Neuronal stem cell (in vitro differentiated cells): ENCODE measurements at places on chromosomes 5 and 9.
A peak's percentile ranks its signal among the peaks of the same experiment; 100 is the strongest.

GRCh38 chr5:138140268-138140667 is 1.0 kb upstream of the NME5 start:
- DNase-seq = no peak

GRCh38 chr9:123695386-123695785 is 234.5 kb downstream of the DENND1A start:
- DNase-seq = no peak

DNA sequence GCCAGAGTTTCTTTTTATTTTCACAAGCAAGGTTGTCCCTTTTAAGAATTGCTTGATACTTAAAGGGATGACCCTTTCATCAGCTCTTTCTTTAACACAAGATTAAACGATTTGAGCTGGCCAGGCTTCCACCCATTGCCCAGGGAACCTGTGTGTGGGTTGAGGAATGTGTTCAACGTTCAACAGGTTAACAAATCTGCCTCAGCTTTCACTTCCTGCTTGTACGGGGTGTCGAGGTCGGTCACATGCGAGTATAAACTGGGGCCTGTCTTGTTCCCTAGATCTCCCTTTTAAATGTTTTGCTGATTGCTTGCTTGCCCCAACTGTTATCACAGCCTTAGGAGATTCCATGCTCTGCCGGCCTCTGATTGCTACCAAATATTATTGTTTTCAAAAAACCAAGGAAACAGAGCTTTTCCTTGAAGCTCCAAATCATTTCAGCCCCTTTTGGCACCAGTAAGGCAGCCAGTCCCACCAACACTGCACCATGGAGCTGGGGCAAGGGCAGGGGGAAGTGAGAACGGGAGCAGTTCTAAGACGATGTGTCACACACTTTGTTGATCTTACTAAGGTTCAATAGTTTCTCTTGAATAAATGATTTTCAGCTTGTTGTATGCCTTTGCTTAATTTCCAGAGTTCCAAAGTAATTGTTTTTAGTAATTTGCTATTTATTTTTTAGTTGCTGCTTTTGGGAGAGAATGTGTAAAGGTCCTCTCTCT is 10.7 kb upstream of the CLK4 start:
- no peak for DNase-seq

GRCh38 chr5:43369651-43370050 is 42.5 kb downstream of the CCL28 start:
- no peak for DNase-seq

DNA sequence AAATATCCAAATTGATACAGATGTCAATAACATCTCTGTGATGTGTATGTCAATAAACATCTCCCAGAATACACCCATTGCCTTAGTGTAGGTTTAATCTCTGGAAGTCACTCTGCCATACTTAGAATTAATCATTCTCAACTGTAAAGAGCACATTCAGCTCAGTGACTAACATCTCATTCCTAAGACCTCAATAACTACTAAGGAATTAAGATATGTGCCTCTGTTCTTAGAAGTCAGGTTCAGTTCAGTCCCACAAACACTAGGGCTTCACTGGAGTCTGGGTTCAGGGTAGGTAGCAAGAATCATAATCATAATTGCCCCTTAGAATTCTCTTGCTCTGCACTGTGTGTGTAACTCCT is 31.7 kb downstream of the UGCG start:
- DNase-seq = no peak

- peak; percentile 78 for DNase-seq
These were observed 31.4 kb downstream of the ANXA6 start for GRCh38 chr5:151126199-151126645.

GRCh38 chr9:89613912-89614892 is 9.4 kb downstream of the GADD45G start:
- no peak for DNase-seq

- no peak for DNase-seq
These were observed 157.8 kb downstream of the TLE1 start for GRCh38 chr9:81531511-81531910.

GRCh38 chr5:83471405-83472212 is at the start of gene VCAN:
Gene VCAN (plus strand): TSS chr5:83471744. CDS start chr5:83483519, 11,775 bp downstream.
- DNase-seq = peak; percentile 67

DNA sequence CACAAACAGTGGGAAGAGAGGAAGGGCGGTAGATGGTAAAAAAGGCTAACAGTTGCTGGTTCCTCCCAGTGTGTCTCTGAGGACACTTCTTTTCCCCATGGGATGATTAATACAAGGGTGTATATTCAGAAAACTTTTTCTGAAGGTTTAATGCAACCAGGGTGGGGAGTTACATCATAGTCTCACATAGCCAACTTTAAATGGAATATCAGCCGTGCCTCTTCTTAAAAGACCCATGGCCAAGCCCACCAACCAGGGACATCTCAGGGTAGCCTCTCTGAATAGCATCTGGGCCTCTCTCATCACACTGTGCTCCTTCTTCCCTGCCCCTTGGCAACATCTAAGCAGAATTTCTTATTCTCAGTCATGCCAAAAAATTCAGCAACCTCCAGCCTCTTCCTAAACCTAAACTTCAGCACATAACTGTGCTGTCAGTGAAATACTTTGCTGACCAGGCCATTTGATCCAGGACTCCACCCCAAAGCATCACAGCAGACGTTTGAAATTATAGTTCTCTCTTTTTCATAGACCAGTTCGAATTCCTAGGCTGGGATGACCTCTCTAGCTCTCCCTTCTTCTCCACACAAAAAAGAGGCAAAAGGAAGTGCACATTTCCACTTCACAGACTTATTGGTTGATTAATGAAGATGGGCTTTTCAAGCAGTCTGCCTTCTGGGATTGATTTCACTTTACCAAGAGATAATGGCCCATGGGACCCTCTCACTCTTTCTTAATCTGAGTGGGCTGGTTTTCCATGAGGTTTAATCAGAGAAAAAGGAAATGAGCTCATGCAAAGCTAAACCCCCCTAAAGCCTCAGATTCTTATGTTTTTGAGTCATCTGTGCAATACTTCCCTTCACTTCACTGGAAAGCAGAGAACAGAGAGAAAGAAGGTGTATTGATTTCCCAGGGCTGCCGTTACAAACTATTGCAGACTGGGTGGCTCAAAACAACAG is 85.1 kb upstream of the RAI14 start:
- no peak for DNase-seq

DNA sequence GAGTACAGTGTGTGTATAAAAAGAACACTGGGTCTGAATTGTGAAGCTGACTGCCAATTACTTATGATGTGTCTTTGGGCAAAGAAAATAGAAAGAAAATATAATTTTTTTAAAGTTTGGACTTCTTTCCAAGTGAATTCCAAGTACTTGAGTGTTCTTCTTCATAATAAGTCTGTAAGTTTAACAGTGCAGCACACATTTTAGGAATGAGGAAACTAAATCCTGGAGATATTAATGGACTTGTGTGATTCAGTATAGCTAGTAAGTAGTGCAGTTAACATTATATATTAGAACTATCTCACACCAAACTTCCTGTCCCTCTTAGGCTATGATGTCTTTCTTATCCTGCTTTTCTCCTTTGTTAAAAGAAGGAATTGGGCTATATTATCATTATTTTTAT is 1953.8 kb downstream of the MAT2B start:
- DNase-seq = no peak

DNA sequence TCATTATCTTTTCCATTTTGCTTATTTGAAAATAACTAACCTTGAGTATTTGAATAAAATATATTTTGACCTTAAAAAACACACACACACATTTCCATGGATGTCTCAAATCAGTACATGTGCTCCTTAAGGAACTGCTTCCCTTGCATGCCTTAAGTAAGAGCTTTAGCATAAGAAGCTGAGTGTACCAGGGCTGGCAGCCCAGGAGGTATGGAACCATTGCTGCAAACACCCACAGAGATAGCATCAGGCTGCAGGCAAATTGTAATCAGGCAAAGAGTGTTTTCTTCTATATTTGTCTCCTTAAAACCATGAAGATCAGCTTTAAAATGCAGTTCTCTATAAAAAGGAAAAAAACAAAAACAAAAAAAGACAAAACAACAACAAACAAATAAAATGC is 160.6 kb downstream of the PLK2 start:
- DNase-seq = no peak

GRCh38 chr5:15383469-15383868 is 116.5 kb upstream of the FBXL7 start:
- DNase-seq = no peak

GRCh38 chr5:80798633-80799032 is 143.8 kb upstream of the DHFR start:
- no peak for DNase-seq

- DNase-seq = no peak
These were observed 79.2 kb upstream of the SPRY4 start for GRCh38 chr5:142404046-142404477.

DNA sequence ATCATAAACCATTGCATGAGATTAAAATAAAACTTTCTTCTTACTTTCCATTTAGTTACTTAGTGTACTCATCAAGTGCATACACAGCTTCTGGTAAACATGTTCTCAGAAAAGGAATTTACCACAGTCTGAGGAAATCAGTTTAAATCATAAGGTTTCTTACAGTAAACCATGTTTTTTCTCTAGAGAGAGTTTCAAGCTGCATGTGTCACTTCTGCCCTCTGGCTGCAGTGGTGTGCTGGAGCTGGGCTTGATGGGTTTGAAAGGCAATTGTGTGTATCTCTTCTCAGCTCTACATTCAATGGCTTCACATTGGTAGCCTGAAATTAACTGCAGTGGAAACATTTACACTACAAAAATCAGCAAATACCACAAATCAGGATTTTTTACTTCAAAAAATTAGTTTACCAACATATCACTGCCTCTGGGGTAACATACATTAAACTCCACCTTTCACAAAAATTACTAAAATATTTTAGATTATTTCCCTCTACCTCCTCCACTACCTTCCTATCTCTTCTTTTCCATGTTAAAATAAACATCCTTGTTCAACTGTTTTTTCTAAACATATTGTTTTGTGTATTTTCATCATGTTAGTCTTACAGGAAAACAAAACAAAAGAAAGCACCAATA is 414.3 kb downstream of the ANXA1 start:
- no peak for DNase-seq

GRCh38 chr9:99307851-99308250 is 85.8 kb downstream of the SEC61B start:
- DNase-seq = no peak

GRCh38 chr9:28770226-28770625 is 1196.9 kb upstream of the C9orf72 start:
- no peak for DNase-seq

- DNase-seq = no peak
These were observed 186.7 kb upstream of the DAPK1 start for GRCh38 chr9:87310827-87311523.

- peak; percentile 56 for DNase-seq
These were observed at the start of gene LPAR1 for GRCh38 chr9:111038331-111039230. Gene LPAR1 (minus strand): TSS chr9:111038470. CDS start chr9:110972117, 66,353 bp downstream.

DNA sequence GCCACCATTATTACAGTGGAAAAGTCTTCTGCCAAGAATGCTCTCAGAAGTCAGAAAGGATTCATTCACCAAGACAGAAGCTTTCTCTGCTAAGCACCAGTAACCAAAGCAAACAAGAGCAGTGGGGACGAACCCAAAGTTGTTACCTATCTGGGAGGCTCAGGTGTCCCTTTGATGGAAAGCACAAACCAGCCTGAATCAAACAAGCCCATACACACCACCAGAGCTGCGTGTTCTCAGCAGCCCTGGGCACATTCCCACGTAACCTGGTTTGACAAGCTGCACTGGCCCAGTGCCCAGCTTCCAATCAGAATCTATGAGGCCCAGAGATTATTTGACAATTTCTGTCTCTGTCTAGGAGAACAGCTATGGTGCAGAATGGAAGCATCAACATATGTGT is 252.6 kb downstream of the ACTL7B start:
- DNase-seq = no peak

DNA sequence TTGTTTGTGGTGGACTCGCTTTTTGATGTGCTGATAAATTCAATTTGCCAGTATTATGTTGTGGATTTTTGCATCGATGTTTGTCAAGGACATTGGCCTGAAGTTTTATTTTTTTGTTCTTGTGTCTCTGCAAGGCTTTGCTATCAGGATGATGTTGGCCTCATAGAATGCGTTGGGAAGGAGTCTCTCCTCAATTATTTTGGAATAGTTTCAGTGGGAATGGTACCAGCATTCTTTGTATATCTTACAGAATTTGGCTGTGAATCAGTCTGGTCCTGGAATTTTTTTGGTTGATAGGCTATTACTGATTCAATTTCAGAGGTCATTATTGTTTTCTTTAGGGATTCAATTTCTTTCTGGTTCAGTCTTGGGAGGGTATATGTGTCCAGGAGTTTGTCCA is 141.4 kb upstream of the RGS7BP start:
- DNase-seq = no peak

DNA sequence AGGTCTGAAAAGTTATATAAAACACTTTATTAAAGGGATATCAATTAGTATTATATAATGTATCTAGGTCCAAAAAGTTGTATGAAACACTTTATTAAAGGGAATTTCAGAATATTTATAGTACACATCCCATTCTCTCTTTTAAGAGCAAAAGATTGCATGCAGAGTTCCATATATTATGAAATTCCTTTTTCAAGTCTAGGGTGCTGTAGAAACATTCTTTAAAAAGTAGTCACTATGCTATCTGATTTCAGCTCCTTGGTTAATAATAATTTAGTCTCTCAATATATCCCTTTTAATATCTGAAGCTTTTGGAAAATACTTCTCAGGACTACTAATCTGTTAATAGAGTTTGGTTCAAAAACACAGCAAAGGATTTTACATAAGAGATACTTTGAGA is 1496.1 kb upstream of the C9orf72 start:
- no peak for DNase-seq

DNA sequence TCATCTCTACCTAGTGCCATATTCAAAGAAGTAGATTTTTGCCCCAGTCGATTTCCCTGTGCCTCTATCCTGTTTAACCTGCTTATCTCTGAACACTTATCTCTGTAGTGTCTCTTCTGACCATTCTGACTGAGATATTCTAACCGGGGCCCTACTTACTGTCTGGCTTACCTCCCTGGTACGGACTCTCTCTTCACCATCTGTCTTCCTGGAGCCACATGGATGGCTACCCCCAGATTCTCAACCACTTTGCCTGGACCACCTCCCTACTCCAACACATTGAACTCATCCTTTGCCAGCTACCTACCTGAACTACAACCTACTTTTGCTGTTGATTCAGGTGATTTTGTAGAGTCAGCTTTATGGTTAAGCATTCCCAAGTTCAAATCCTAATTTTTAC is 397.4 kb upstream of the SLC24A2 start:
- DNase-seq = no peak

DNA sequence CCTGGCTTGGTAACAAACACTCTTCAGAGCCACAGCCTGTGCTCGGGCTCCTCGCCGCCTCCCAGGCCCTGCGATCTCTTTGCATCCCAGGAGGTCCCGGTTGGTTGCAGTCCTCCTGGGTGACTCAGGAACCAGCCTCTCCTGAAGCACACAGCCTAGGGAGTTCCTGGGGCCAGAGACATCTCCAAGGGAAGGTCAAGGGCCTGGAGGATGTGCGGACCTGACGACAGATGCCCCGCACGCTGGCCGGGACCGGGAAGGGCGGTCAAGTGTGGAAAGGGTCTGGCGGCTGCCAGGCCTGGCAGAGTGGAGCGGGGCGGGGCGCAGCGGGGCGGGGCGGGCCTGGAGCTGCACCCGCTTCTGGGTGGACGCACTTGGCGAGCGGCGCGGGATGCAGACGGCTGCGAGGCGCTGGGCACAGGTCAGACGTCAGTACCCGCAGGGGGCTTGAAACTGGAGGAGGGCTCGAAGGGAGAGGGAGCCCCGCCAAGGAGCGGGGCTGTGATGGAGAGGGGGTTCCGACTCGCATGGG is 45.0 kb upstream of the PRSS3 start:
- no peak for DNase-seq

- no peak for DNase-seq
These were observed 77.0 kb downstream of the GNAQ start for GRCh38 chr9:77954666-77955015.
